ENCODE measurements at places on chromosomes 2 and 18.

GRCh38 chr2:148764815-148765214, 110.2 kb upstream of the KIF5C start:
- DNase-seq: no peak

GRCh38 chr2:174245065-174245464, 3.3 kb downstream of the OLA1 start:
- DNase-seq: no peak

GRCh38 chr2:73054980-73055379, 16.5 kb downstream of the SFXN5 start:
- no peak for DNase-seq

DNA sequence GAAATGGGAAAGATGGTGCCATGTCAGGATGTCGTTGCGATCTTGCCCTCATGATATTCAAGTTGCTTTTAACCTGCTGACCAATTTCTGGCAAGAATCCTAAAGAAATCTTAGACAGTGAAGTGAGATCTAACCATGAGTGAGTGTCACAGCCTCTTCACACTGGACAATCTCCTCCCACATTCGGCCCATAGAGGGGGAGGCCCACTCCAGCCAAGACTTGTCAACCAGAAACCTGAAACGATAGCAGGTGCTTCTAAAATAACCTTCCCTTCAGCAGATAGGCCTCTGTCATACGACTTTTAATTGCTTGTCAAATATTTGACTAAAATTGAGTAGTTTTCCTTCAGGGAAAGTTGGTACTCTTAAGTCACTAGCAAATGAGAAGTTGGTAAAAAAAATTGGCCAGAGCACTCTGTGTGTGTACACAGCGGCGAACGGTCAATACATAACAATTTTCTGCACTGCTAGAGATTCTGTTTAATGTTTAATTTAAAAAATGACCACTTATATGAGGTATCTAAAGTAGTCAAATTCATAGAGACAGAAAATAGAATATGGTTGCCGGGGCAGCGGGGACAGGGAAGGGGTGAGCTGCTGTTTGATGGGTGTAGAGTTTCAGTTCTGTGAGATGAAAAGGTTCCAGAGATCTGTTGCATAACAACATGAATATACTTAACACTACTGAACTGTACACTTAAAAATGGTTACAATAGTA, 110.2 kb downstream of the VAPA start:
- no peak for DNase-seq

- DNase-seq: no peak
These were observed 446.7 kb downstream of the RNF144A start for GRCh38 chr2:7363906-7364305.

DNA sequence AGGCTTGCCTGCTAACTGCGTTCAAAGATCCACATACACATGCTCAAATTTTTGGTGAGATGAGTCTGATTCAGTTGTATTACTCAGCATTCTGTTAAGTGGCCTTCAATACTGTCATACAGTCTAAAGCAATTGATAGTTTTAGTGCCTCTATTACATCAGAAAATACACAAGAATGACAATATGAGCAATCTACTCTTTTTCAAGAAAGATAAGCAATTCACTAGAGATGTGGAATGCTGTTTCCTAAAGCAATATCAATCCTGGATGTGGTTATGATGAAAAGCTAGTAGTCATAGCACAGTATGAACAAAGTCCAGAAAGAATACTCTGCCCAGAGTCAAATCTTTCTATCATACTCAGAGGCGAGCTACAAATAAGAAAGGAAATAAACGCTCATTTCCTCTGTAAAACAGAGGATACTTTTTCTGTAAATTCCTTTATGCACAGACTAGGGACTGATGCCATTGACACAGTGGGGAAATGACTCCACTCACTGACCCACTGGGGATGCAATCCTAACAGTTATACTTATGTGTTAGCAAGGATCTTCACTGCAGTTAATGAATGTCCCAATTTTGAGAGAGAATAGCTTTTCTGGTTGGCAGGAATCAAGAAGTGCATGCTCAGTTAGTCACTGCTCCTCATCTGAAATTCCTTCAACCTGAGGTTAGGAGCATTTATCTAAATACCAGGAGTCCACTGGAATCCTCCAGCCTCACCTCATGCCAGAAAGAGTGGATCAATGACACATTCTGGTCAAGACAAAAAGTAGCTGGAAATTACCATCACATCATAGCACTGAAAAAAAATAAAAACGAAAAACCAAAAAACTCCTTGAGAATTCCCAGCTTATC, 83.3 kb downstream of the PDE11A start:
- no peak for DNase-seq

- DNase-seq: no peak
These were observed 7.3 kb upstream of the EN1 start for GRCh38 chr2:118854507-118855345.

- no peak for DNase-seq
These were observed 138.1 kb downstream of the LRRC30 start for GRCh38 chr18:7369006-7369405.

DNA sequence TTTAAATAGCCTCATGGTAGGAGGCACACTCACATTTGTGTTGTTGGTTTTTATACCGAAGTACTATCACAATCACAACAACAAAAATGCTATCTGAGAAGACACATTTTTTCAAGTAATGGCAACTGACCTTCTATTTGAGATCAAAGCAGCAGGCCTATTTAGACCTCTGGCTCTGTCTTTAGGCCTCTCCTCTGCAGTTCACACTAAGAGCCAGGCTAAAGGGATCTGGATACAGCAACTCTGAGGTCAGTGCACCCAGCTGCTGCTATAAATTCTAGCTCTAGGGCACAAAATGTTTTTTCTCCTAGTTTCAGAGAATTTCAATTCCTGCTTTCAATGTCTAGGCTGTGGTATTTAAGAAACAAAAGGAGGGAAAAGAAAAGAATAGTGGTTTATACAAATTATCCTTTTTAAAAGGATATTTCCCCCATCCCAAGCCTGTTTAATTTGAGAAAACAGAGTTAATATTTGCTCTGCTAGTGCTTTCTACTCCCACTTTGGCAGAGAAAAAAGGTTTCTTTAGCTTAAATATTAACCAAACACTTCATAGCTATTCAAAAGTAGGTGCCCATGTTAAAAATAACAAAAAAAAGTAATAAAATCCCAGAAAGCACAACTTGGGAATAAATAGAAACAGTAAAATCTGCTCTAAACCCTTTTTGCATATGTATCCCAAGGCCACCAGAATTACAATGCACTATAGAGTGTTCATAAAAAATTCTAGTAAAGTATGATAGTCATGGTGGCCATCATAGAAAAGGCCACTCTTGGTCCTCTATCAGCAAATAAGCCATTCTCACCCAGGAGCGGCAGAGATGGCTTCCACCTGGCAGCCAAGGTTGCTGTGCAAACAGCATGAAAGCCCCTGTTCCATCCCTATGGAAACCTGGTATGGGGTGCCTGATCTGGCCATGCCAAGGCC, 293.6 kb upstream of the SESTD1 start:
- no peak for DNase-seq

DNA sequence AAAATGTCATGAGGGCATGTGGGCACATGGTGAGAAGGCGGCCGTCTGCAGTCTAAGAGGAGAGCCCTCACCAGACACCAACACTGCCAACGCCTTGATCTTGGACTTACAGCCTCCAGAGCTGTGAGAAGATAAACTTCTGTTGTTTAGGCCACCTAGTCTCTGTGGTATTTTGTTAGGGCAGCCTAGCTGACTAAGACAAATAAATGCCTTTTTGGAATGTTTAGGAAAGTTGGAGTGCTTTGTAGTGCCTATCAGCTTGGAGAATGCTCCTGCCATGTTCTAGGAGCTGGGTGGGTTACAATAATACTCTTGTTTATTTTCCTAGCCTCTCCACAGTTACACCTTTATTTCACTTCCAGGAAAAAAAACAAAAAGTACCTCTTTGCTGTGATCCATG, 92.0 kb downstream of the SPP2 start:
- no peak for DNase-seq

DNA sequence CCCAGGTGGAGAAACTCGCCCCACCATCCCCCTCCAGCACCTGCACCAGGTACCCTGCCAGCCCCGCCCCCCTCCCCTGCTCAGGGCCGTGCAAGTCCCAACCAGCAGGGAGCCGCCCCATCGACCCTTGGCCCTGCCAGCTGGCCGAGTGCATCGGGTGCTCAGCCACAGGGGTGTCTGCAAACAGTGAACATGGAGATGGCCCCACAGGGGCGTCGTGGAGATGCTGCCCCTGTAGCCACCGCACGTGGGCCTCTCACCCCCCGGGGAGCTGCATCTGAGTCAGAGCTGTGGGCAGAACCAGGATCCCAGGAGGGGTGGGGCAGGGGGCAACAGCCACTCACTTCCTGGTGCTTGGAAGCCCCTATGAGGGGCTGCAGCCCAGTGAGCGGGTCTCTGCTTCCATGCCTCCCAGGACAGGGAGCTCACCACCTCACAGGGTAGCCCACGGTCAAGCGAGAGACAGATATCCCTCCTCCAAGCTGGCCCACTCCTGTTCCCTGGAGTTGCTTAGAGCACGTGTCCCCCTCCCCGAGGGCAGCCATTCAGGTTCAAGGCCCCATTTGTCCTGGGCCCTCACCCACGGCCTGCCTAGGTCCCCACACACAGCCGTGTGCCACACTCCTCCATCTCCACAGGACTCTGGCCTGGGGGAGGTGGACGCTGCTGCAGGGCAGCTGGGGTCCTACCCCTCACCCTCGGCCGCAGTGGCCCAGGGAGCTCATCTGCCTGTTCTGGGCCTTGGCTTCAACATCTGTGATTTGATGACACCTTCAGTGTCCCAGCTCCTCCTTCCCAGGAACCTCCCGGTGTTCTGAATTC, 1.1 kb upstream of the MAB21L4 start:
- no peak for DNase-seq

- DNase-seq: no peak
These were observed 153.2 kb upstream of the MAPRE2 start for GRCh38 chr18:34887881-34888580.

DNA sequence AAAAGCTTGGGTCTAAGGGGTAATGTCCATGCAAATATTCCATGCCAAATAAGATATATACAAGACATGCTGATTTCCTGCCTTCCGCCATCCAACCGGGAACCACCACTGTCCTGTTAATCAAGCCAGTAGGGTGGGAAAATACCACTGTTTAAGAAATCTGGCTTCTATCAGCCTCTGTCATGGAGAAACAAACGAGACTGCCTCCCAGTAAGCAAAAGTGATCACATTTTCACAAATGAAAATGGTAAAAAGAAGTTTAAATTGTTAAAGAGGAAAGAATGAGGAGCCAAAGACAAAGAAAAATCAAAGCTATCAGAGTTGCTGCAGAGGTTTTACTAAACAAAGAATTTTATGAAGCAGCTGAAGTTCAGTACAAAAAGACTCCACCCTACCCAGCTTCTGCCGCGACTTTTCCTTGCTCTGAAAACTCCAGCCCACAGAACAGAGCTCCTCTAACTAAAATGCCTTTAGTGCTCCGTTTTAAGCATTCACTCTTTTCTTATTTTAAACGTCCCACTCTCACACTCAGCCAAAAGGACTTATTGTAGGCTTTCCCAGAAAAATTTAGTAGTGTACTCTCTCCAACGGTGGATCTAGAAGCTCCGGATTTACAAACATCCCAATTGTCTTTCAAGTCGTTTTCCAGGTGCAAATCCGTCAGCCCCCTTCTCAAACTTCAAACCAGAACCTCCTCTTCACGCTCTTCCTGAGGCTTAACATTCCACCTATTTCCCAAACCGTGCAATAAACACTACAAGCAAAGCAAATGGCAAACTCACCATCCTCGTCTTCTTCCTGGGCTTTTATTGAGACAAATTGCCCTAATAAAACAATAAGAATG, 613 bp downstream of the COL5A2 start:
- no peak for DNase-seq

DNA sequence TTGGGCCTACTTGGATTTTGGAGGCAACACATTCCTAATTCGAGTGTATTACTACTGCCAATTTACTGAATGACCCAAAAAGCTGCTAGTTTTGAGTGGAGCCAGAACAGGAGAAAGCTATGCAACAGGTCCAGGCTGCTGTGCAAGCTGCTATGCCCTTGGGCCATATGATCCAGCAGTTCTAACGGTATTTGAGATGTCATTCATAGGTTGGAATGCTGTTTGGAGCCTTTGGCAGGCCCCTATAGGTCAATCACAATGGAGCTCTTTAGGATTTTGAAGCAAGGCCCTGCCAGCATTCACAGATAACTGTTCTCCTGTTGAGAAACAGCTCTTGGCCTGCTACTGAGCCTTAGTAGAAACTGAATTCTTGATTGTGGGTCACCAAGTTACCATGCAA, 368.7 kb downstream of the CDH19 start:
- DNase-seq: no peak

GRCh38 chr2:207289295-207290018, 123.7 kb upstream of the KLF7 start:
- no peak for DNase-seq

DNA sequence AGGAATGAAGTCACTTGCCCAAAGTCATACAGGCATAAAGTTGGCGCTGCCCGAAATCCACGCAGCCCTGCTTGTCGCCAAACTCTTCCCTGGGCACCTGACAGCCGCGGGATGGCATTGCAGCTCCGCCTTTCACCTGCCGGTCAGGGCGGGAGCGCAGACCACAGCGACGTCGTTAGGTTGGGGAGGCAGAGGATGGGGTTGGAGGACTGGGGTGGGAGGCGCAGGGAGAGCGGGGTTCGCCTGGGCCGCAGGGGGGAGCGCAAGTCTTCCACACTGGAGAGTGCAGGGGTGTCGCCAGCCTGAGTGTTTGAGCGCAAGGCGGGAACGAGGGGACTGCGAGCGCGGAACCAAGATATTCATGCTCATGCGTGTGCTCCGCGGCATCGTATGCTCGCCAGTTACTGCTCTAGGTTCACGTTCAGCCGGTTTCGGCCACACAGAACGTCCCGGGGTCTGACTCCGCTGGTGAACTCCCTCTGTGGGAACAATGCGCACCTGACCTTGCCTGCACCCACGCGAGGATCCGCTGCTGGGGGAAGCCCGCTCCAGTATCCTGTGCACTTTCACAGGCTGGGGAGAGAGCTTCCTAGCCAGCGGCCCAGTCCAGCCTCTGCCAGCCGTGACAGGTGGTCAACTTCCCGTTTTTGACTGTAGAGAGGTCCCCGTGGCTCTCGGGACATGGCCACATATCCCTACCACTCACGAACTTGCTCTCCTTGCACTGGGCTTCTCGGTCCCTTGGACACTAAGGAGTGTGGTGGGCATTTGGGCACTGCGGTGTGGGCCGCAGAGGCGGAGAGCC, 767 bp upstream of the NPPC start:
- peak; percentile 62 for DNase-seq
